Stimulated activated CD4-positive, alpha-beta T cell treated with anti-CD3 and anti-CD28 coated beads, Interleukin-1b, Interleukin-23, amount 100 ng/mL, for 1 hour (primary cell): ENCODE measurements at places on chromosomes 12 and 14.

DNA sequence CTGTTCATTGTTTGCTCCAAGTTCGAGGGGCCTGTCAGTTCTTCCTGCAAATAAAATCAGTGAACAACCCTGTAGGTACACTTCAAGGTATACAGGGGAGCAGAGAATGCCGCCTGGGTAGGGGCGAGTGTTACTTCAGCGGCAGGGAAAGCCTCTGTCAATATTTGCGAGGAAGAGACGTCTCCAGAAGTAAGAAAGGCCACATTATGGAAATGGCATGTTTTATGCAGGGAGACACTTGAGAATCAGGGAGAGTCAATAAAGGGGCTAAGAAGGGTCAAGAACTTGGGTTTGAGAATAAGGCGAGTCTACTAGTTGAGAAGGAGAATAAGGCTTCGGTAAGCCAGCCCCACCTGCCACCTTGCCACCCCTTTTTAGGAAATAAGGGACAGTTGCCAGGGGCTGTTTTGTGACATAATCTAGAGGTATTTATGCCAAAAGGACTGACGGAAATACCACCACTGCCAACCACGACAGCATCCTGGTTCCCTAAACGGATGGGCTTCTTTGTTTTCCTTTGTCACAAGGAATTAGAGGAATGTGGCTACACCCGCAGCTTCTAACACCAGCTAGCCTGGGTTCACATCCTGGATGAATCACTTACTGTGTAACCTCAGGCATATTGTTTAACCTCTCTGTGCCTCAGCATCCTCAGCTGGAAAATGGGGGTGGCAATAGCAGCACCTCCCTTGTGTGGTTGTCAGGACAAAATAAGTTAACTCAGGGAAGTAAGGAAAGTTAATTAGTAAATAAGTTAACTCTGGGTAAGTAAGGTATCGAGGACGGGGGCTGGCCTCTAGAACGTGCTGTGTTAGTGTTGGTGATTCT is 67.7 kb downstream of the EID3 start:
- DNase-seq = no peak

DNA sequence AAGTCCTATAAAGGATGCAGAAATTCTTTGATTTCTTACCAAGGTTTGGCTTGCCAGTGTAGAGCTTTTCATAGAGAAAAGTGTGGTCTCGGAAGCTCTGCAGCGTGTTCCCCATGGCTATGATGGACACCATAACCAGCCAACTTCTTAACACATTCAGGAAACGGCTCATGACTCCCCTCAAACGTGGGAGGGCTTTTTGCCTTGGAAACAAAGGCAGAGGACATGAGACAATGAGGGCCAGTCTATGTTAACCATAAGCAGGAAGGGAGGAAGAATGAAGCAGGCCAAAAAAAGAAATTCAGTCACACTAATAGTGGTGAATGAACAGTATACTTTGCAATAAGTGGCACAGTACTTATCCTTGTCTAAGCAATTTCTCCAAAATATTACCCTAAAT is 3.3 kb downstream of the ERG28 start:
- DNase-seq = no peak

DNA sequence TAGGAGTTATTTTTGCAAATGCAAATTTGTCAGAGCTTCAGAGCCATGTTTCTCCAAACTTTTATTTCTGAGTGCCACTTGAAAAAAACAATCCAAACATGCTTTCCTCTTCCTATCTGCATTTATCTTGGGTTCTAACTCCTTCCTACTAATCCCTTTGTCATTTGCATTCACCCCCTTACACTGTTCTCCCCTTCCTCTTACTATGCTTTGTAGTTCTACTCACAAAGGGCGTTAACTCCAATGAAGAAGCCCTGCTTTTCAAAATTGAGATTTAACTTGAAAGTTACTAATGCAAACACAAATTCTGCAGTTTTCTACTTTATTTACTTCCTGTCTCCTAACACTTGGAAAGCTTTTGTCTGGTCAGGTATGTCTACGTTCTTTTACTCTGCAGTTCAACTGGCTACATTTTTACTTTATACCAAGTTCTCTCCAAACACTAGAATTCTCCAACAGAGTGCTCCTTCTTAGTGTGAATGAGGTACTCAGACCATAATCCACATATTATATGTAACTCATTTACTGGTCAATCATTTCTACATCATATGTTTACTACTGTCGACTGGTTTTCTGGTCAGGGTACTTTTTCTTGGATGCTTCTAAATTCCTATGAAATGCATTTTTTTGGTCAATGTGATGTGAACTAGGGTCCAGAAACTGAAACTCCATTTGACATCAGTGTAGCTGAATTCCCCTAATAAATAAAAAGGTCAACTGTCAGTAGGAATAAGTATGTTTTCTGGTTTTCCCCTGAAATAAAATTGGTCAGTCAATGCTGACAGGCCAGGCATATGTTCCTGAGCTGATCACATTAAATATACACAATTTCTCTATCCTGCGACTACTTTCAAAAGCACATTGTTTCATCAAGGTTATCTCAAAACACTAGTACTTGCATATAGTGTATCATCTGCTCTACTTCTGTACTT is 51.2 kb upstream of the OR5AU1 start:
- no peak for DNase-seq

GRCh38 chr14:102931580-102932285 is 9.3 kb downstream of the AMN start:
- no peak for DNase-seq

GRCh38 chr12:100733817-100734593 is 60.6 kb upstream of the ANO4 start:
- DNase-seq = no peak

- no peak for DNase-seq
Measured at GRCh38 chr14:38721822-38722431, 381.1 kb downstream of the SEC23A start.

- no peak for DNase-seq
Measured at GRCh38 chr12:53657041-53657440, 18.8 kb downstream of the ATP5MC2 start.

DNA sequence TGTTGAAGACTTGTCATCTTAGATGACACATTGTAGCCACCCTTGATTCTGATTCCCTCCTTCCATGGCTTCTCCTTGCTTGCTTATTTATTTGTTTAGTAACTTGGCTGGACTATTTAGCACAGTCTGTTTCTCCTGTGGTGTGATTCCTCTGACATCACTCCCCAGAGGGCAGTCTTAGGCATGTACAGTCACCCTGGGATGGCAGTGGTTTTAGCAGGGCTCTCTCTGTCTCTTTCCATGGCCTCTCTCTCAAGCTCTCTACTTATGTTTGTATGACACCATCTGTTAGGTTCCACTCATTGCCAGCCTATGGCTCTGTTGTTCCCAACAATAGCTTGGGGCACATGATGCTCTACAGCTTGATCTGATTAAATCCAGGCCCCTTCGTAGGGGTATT is 158.3 kb downstream of the ADGRD1 start:
- no peak for DNase-seq
